ENCODE measurements at places on chromosomes 16 and 17.
A peak's percentile ranks its signal among the peaks of the same experiment; 100 is the strongest.

GRCh38 chr16:8511464-8511863, 78.8 kb downstream of the TMEM114 start:
- H3K4me3 ChIP-seq: no peak overlapping the region
- DNase-seq: no peak
- H3K4me1 ChIP-seq: no peaks in the 10 kb centered on the region
- no peak overlapping the region for H3K27ac ChIP-seq

DNA sequence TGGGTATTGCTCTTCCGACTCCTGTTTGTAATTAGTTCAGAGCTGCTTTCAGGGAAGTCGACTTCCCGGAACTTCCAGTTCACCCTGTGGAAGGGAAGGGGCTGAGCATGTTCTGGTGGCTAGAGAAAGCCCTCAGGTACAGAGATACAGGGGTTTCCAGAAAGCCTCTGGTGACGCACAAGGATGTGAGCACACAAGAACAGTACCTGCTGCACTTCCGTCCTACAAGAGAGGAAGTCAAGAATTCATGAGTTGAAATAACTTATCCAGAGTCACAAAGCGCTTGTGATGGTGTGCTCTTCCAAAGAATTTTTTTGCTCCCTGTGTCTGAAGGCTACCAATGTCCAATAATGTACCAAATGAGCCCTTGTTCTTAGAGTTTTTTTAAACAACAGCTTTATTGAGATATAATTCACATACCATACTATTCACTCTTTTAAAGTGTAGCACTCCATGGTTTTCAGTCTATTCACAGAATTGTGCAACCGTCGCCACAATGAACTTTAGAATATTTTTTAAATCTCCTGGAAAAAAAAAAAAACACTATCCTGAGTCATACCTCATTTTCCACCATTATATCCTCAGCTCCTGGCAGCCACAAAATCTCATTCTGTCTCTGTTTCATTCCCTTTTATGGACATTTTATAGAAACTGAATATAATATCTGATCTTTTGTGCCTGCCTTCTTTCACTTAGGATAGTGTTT, 327.6 kb downstream of the CDH13 start:
- H3K27me3 ChIP-seq: no peaks in the 10 kb centered on the region
- no peaks in the 10 kb centered on the region for H3K4me1 ChIP-seq
- no peaks in the 10 kb centered on the region for H3K36me3 ChIP-seq
- DNase-seq: no peak
- H3K4me3 ChIP-seq: no peak overlapping the region

DNA sequence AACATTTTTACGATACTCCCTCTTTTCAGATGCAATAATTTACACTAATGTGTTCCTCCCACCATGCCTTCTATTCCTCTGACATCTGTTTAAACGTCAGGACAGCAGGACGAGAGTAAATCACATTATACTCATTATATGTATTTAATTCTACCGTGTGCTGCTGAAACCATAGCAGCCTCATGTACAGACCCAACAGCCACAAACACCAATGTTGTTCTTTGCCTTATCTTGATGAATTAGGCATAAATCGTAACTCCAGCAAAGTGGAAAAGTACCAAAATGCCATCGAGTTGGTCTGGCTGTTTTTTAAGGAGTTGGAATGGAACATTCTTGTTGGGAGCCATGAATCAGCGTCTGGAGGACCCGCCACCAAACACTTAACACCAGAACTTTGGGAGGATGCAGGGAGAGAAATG, 82.9 kb upstream of the FOXF1 start:
- DNase-seq: no peak
- H3K27ac ChIP-seq: peak overlapping the region; percentile 26
- peaks cover 5% of the 10 kb centered on the region for H3K27me3 ChIP-seq
- no peaks in the 10 kb centered on the region for H3K36me3 ChIP-seq
- H3K4me1 ChIP-seq: no peaks in the 10 kb centered on the region
- no peak overlapping the region for H3K4me3 ChIP-seq

- H3K4me3 ChIP-seq: no peak overlapping the region
- DNase-seq: no peak
Observed at GRCh38 chr17:13374203-13375143, 227.3 kb downstream of the HS3ST3A1 start.

GRCh38 chr17:59752446-59752845, 45.0 kb downstream of the VMP1 start:
- DNase-seq: no peak
- no peaks in the 10 kb centered on the region for H3K27me3 ChIP-seq
- H3K4me3 ChIP-seq: no peak overlapping the region

DNA sequence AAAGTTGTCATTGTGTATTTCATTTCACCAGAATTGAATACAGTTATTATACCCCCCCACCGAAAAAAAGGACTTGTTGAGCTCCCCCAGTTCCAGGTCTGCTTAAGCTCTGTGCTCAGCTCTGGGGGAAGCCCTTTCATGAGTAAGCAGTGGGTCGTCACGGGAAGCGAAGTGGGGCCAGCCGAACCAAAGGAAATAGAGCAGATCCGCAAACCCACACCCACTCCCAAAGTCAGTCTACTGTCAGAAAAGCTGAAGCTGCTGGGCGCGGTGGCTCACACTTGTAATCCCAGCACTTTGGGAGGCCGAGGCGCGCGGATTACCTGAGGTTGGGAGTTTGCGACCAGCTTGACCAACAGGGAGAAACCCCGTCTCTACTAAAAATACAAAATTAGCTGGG, 50.1 kb downstream of the PECAM1 start:
- H3K27me3 ChIP-seq: no peaks in the 10 kb centered on the region
- H3K4me3 ChIP-seq: no peak overlapping the region
- no peak for DNase-seq
- no peak overlapping the region for H3K27ac ChIP-seq
- peaks cover 15% of the 10 kb centered on the region for H3K4me1 ChIP-seq

GRCh38 chr16:71296584-71297340, 7.6 kb upstream of the CMTR2 start:
- H3K27me3 ChIP-seq: no peaks in the 10 kb centered on the region
- DNase-seq: no peak
- no peak overlapping the region for H3K4me3 ChIP-seq

GRCh38 chr17:42547001-42547461, 5.7 kb upstream of the HSD17B1 start:
- no peak overlapping the region for H3K27ac ChIP-seq
- H3K27me3 ChIP-seq: no peaks in the 10 kb centered on the region
- no peak overlapping the region for H3K4me3 ChIP-seq
- H3K4me1 ChIP-seq: no peaks in the 10 kb centered on the region
- H3K36me3 ChIP-seq: peaks cover 46% of the 10 kb centered on the region

- no peaks in the 10 kb centered on the region for H3K27me3 ChIP-seq
- no peak overlapping the region for H3K4me3 ChIP-seq
- no peaks in the 10 kb centered on the region for H3K4me1 ChIP-seq
- H3K27ac ChIP-seq: no peak overlapping the region
- H3K36me3 ChIP-seq: no peaks in the 10 kb centered on the region
- DNase-seq: no peak
Observed at GRCh38 chr17:64339516-64340490, 50.9 kb downstream of the PECAM1 start.

GRCh38 chr17:45138911-45139532, 3.5 kb downstream of the ACBD4 start:
- H3K36me3 ChIP-seq: no peaks in the 10 kb centered on the region
- H3K4me3 ChIP-seq: no peak overlapping the region
- peaks cover 20% of the 10 kb centered on the region for H3K4me1 ChIP-seq
- no peak for DNase-seq
- no peaks in the 10 kb centered on the region for H3K27me3 ChIP-seq

GRCh38 chr17:17528696-17529652, 32.8 kb upstream of the RASD1 start:
- H3K27ac ChIP-seq: no peak overlapping the region
- no peaks in the 10 kb centered on the region for H3K27me3 ChIP-seq
- H3K4me1 ChIP-seq: peaks cover 7% of the 10 kb centered on the region
- DNase-seq: no peak

DNA sequence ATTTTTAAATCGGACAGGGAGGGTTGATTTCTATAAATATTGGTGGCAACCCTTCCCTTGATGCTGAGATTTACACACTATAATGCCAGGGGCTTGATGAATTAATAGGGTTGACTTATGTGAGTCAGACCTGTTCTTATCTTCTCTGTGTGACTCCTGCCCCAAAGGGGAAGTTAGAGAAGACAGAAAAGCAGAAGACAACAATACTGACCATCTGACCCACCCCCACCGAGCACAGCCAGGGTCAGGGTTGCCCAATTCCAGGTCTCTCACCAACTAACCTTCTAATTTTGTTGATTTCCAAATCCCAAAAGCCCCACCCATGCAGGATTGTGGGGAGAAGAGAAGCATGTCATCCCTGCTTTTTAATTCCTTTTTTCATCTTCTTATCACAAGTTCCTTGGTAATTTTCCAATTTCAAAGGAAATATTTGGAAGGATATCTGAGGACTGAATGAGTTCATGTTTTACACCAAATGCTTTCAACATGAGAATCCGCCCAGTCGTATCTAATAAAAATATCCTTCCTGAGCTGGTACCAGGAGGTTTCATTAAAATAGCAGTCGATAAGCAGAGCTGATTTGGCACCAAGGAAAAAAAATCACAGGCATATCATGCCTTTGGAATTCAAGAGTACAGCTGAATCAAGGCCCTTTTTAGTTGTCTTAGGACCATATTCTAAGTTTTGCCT, 603.4 kb upstream of the CDH11 start:
- no peak overlapping the region for H3K4me3 ChIP-seq
- H3K4me1 ChIP-seq: peaks cover 5% of the 10 kb centered on the region
- no peaks in the 10 kb centered on the region for H3K36me3 ChIP-seq
- no peak overlapping the region for H3K27ac ChIP-seq
- no peaks in the 10 kb centered on the region for H3K27me3 ChIP-seq

GRCh38 chr16:3716831-3717234, 491 bp downstream of the TRAP1 start:
- peaks cover 19% of the 10 kb centered on the region for H3K36me3 ChIP-seq
- peaks cover 26% of the 10 kb centered on the region for H3K4me1 ChIP-seq

Measured in tibial nerve (tissue), 4 donors.